ENCODE measurements at places on chromosomes 12 and 14.

DNA sequence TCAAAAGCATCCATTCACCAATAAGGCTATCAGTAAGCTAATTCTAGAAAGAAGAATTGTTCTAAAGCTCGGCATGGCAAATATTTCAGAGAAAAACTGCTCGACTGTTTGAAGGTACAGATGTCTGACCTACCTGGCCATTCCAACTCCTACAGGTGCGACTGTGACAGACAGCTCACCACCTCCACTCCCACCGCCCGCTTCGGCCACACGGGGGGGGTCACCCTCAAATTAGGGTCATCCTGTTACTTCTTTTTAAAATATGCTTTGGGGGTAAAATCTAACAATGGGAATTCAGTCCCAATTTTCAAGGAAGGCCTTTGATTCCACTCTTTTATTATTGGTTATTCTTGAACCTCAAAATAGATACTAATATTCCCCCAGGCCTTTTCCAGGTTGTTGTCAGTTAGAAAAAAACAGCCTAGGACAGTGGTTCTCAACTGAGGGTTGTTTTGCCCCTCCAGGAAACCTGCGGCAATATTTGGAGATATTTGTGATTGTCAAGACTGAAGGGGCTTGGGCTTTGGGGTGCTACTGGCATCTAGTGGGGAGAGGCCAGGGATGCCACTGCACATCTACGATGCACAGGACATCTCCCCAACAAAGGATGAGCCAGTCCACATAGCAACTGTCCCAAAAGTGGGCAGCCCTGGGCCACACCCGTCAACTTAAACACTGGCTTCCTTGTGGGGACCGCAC lies 81.2 kb downstream of the BCL11B start:
- no peak for DNase-seq

GRCh38 chr12:116159175-116159574 lies 118.3 kb downstream of the MED13L start:
- no peak for DNase-seq

DNA sequence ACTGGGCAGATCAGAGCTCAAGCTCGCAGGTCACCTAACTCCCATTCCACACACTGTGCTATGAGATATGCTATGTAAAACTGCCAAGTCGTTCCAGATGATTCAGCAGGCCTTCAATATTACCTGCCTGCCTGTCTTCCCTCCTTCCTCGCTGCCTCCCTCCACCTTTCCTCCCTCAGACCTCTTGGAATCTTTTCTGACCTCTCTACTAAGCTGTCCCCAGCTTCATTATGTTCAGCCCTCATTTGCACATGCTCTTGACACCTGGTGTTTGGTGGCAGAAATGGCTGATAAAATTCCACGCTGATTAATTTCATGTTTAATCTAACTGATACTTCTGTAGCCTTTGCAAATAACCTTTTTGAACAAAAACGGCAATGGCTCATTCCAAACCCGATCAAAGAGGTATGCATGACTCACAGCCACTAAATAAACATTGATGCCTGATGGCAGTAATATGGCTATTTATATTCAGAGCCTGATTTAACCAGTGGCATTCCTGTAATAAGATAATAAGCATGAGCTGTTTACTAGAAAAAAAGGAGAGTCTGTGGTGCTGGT lies 130.8 kb upstream of the EGLN3 start:
- no peak for DNase-seq

- peak; percentile 65 for DNase-seq
Observed at GRCh38 chr14:53167602-53168328, 14.6 kb upstream of the DDHD1 start.

DNA sequence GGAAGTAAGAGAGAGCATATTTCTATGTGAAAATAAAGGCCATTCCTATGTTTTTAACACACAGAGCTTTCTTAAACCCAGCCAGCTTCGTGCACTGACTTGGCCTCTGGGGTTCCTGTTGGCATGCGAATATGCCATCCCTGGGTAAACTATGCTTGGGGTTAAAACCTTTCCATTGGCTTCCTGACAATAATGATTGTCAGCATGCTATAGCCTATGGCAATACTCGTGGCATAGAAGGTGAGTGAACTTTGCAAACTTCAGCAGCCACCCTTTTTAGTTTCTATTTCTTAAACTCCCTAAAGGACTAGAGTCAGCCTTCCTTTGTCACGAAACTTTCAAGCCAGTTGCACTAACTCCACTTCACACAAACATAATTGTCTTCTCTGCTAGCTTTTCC lies 148.4 kb upstream of the RGS6 start:
- DNase-seq: no peak

GRCh38 chr12:9363145-9363544 lies 154.9 kb upstream of the PZP start:
- no peak for DNase-seq

DNA sequence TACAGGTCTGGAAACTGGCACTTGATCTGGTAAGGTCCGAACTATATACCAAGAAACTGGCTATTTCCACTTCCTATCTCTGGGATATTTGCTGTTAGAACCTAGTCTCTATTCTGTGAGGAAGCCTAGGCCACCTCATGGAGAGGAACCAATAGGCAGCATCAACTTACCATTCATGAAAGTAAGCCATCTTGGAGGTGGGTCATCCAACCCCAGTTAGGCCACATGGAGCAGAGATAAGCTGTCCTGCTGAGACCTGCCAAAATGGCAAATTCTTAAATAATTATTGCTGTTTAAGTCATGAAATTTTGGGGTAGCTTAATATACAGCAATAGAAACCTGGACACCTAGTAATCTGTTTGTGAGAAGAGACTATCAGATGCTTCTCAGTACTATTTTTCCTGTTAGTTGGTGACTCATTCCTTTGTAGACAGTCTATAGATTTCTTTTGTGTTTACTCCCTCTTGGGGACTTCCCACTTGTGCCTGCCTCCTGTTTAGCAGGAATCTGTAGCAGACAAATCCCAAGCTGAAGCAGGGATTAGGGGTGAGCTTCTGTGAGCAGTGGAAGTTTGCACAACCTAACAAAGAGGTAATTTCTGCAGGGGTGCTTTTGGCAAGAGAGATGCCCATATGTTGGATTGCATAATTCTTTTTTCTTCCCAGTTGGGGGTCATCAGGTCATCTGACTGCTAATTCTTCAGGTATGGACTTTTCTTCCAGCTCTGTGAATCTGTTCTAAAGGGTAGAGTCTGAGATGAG lies 136.8 kb downstream of the IGF1 start:
- no peak for DNase-seq

GRCh38 chr14:47778631-47779030 lies 103.2 kb upstream of the MDGA2 start:
- no peak for DNase-seq

DNA sequence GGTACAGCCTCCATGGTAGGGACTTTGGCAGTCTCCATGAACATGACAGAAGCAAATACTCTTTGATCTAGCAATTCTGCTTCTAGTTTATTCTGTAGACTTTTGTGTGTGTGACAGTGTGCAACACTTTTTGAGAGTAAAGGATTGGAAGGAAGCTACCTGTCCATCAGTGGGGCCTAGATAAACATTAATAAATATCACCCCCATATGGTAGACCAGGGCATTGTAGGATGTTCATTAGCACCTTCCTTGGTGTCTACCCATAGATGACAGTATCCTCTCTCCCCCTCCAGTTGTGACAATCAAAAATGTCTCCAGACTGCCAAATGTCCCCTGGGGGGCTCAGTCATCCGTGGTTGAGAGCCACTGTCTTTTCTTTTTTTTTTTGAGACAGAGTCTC lies 10.8 kb downstream of the SNRNP35 start:
- DNase-seq: no peak

DNA sequence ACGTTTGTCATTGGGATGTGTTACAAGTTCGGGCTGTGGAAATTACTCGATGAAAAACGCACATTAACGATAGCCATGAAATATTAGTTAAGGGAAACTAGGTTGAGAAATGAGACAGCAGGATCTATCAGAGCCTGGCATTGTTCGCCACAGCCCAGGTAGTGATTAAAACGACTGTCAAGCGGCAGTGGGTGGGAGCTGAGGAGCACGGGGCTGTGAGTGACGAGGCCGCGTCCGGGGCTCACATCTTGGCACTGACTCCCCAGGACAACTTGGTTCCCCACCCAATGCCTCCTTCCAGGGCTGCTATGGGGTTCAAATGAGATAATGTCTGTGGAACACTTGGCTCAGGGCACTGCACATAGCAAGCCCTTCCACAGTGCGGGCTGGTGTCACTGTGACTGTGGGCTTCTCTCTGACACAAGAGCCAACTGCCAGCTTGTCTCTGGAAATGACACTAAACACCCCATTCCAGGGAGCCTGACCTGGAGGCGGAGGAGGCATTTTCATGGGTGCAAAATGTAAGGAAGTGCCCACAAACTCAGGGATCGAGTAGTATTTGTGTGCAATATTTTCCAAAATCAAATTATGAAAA lies 19.3 kb downstream of the MMAB start:
- DNase-seq: peak; percentile 22

Measured in GM03348 (cell line).